Aorta (tissue), 5 donors: ENCODE measurements at places on chromosomes 6 and 20. TPM values are rescaled to one million over a fixed set of nuclear protein-coding genes. Genes with fewer than 3 reads are reported as not detected.

GRCh38 chr20:5372371-5372770 lies 55.6 kb upstream of the PROKR2 start:
- no peak for DNase-seq

GRCh38 chr6:82381278-82381677 lies 17.7 kb downstream of the TPBG start:
- no peak for DNase-seq

GRCh38 chr20:44038681-44039123 lies 124.0 kb downstream of the TOX2 start:
- no peak for DNase-seq

GRCh38 chr6:73152556-73152955 lies 72.7 kb downstream of the KHDC1L start:
- no peak for DNase-seq

The STX11 gene
- 6.5 TPM for total RNA-seq

The RAMACL gene
- total RNA-seq: 2.4 TPM

The CALHM4 gene
- total RNA-seq: not detected

DNA sequence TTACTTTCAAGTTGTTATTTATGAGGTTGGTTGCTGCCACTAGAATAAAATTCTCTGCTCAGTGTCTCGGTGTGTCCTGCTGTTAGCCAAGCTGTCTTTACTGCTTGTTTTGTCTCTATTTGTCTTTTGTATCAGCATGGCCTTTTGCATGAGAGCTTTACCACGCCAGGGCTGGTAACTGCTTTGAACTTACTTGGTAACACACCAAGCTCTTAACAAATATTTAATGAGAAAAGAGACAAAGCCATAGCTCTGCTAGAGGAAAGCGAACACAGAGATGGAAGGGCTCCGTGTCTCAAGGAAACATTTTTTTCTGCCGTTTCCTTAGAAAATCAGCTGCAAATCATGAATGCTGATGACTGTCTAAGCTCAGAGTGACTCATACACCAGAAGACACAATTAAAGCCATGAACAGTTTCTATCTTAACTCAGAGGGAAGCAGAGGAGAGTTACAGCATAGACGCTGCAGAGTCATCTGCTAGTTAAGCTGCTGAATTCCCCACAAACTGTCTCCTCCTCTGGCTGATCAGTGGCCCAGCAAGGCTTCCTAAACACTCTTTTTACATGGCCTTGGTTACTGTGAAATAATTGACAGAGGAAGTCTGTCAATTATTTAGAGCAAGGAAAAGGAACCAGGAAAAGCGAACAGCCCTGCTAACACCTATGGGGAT lies 44.8 kb downstream of the AGPAT4 start:
- no peak for DNase-seq

- DNase-seq: no peak
These were observed 19.7 kb upstream of the HLA-DRB1 start for GRCh38 chr6:32609391-32609730.

The PRDM13 gene
- total RNA-seq: not detected

DNA sequence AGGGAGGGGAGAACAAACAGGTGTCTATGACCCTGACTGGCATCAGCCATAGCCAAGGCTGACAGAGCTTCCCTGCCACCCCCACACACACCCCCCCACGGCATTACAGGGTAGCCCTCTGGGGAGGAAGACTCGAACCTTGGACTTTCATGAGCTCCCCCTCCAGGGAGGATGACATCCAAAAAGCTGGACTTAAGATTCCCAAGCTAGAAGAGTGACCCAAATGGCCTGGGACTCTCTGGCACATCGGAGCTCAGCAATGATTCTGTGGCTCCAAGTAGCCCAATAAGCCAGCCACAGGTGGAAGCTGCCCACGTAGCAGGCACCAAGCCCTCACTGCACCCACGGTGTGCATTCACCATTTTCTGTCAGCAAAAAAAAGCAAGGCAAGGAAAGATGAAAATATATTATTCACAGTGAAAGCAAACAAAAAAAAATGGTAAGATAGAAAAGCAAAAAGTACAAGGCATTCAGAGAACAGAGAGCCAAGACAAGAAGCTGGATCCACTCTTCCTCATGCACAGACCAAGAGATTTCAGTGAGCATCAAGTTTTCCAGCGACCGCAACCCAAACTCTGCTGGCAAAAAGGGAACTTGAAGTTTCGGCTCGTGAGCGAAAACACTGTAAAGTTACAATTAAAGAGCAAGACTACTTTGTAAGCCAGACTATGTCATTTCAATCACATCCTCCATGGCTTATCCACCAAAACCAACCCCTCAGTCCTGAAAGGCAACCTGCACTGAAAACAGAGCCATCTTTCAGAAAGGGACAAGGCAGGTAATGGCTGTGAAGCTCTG lies 10.9 kb downstream of the JAG1 start:
- no peak for DNase-seq

The CEP43 gene
- total RNA-seq: 13.6 TPM

DNA sequence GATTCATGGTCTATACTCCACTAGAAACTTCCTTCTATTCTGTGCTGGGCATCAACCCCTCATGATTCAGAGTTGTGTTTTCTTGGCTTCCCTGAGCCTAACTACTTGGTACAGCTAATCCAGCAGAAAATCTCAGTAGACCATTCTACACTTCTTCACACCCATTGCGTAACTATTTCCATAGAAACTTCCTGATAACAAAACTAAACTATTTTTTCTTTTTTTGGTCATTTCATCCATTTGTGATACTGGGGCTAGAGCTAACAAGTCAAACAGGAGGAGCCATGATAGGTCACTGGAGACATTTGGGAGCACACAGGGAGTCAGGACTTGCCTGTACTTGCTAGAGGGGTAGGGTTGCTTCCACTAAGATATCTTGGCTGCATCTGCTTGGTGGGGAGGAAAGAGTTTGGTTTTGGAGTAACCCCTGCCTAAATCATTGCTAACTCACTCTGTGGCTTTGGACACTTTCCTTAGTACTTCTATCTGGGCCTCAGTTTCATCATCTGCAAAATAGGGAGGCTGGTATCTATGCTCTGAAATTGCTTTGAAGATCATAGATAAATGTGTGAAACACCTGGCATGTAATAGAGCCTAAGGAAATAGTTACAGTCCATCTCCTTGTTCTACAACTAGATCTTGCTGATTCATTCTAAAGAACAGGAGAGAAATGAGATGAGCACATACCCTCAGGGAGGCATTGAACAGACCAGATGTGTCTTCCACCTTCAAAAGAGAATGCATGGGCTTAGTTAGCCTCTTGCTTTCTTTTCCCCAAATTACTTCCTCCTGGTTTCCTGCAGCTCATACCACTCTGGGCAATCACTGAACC lies 127.9 kb upstream of the ADGRF1 start:
- DNase-seq: no peak

- DNase-seq: no peak
These were observed 133.9 kb downstream of the KCNQ5 start for GRCh38 chr6:72755752-72756151.

GRCh38 chr20:62362991-62363919 lies 3.9 kb downstream of the LAMA5 start:
- DNase-seq: peak; percentile 44

- no peak for DNase-seq
These were observed 140.8 kb downstream of the FARS2 start for GRCh38 chr6:5401845-5402738.

The GINS1 gene
- 1.5 TPM for total RNA-seq

- peak; percentile 95 for DNase-seq
These were observed at the start of the genes RPS18 and VPS52 for GRCh38 chr6:33271468-33272274. TSS of gene RPS18 (plus strand) at chr6:33272075. CDS start at chr6:33272120, 45 bp downstream. TSS of gene VPS52 (minus strand) at chr6:33271876. CDS start at chr6:33271675, 201 bp downstream.

GRCh38 chr6:78867020-78867369 lies 356 bp upstream of the IRAK1BP1 start:
- no peak for DNase-seq

The ZBTB46 gene
- 22.7 TPM for total RNA-seq

- DNase-seq: no peak
These were observed 749.3 kb downstream of the TENT5A start for GRCh38 chr6:81003156-81003555.

The ACTL10 gene
- total RNA-seq: 0.96 TPM
